ENCODE measurements at places on chromosomes 5 and 9.

GRCh38 chr5:133323494-133324457 lies 272.0 kb downstream of the HSPA4 start:
- DNase-seq, result no peak

- DNase-seq, result no peak
These were observed 459.0 kb upstream of the KLF4 start for GRCh38 chr9:107948601-107949000.

DNA sequence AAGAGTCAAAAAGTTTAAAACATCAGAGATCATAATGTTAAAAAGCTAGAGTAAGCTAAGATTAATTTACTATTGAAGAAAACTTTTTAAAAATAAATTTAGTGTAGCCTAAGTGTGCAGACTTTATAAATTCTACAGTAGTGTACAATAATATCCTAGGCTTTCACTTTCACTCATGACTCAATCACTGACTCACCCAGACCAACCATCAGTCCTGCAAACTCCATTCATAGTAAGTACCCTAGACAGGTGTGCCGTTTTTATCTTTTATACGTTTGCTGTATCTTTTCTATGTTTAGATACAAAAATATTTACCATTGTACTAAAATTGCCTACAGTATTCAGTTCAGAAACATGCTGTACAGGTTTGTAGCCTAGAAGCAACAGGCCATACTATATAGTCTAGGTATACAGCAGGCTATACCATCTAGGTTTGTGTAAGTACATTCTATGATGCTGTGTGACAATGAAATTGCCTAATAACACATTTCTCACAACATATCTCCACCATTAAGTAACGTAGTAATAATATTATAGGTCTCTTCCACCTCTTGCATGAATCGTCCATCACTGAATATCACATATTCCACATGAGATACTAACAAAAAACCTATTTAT lies 59.2 kb downstream of the MEGF9 start:
- DNase-seq, result no peak

- no peak for DNase-seq
These were observed 30.4 kb downstream of the PWWP2A start for GRCh38 chr5:160088805-160089204.

DNA sequence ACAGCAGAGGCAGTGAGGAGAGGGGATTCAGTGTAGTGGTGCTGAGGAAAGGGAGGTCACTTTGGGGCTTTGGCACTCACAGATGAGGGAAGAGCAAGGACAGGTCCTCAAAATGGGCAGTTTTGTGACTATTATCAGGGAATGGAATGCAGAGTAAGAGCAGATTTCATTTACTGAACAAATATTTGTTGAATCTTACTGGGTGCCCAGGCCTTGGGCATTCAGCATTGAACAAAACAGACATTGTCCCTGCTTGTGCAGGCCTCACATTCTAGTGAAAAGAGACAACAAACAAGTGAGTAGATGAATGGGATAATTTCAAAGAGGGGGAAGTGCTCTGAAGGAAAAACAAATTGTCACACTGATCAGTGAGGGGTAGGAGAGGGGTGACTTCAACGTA lies 404.1 kb downstream of the DMRT2 start:
- no peak for DNase-seq

DNA sequence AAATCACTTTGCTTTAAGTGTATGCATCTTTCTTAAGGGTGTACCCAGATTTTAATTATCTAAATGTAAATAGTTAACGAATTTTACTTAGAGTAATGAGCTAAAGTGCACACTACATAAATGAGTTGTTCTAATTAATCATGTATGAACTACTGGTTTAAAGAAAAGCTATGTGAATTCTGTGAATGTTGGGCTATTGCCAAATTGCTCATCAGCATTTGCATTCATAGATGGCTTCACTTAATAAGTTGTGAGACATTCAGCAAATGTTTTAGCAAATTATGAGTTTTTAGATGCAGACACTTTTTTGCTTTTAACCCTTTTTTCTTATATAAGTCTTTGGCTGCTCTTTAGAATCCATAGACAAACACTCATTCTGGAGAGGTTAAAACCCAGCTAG lies 175.7 kb downstream of the PBX3 start:
- DNase-seq, result no peak

GRCh38 chr5:103889500-103890209 lies 327.1 kb upstream of the NUDT12 start:
- no peak for DNase-seq

DNA sequence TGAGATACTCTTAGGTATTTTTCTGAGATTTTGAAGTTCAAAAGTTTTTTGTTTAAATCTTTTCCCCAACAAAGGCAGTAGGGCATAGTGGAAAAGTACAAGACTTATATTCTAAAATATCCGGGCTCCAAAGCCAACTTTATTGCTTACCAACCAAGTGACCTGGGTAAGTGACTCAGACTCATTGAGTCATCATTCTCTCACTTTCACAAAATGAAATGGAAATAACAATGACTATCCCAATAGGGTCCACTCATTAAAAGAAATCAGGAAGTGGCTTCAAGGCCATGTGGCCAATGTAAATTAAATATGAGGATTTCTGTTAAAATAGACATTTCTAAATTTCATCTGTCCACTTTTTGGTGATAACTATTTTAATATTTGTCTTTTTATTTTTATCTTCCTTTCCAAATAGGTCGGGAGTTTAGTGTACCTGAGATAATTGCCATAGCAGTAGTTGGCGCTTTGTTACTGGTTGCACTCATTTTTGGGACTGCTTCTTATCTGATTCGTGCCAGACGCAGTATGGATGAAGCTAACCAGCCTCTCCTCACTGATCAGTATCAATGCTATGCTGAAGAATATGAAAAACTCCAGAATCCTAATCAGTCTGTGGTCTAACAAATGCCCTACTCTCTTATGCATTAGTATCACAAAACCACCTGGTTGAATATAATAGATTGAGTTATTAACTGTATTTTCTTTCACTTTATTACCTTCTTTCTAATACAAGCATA lies 15.5 kb downstream of the TYRP1 start:
- DNase-seq, result no peak

DNA sequence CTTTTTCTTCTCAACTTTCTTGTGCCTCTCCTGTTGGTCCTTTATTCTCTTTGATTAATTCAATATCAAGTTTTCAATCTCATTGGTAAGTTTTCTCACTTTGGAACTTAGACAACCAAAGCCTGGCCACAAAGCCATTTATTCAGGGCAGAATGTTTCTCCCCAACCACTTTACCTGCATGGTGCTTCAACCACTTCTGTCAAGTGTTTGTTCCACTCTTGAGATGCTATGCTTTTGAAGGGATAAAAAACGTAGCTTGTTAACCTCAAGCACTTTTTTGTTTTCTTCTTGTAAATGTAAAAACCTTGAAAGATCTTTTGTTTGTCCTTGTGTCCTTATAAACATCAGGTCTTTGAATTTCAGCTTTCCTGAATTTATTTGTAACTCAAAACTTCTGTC lies 966.7 kb downstream of the MAT2B start:
- DNase-seq, result no peak

- DNase-seq, result peak; percentile 78
These were observed 155.8 kb upstream of the SMIM23 start for GRCh38 chr5:171629628-171630349.

DNA sequence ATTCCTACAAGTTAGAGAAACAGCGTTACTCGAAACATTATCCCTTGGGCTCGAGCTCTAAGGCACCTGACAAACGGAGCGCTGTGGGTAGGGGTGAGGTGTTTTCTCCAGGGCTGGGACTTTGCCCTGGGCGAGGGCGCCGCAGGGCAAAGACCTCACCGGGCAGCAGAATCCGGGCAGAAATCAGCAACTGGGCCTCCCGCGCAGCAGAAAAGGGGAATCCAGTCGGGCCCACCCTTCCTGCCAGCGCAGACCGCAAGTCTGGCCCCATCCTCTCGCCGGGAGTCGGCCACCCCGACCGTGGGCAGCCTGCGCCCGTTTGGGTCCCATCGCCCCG lies 430 bp upstream of the MSH3 start:
- DNase-seq, result peak; percentile 70

DNA sequence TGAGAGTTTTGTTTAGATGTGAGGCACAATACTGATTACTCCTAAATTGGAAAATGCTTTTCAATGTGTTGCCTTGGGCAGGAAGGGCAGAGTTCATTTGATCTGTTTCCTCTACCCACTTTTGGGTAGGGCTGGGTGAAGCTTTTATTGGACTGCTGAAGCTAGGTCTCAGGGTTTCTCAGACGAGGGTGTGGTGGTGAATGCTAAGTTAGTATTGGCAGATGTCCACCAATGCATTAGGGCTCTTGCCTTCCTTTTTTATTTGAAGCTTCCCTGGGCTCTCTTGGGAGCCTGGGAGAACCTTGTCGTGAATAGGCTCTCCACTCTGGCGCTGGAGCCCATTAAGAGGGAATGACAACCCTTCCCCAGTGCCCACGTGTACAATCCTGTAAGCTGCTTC lies 23.1 kb downstream of the SPTAN1 start:
- DNase-seq, result no peak

GRCh38 chr9:121284733-121285451 lies 16.9 kb downstream of the GSN start:
- DNase-seq, result no peak

GRCh38 chr9:134007571-134007970 lies 15.4 kb upstream of the VAV2 start:
- DNase-seq, result no peak

DNA sequence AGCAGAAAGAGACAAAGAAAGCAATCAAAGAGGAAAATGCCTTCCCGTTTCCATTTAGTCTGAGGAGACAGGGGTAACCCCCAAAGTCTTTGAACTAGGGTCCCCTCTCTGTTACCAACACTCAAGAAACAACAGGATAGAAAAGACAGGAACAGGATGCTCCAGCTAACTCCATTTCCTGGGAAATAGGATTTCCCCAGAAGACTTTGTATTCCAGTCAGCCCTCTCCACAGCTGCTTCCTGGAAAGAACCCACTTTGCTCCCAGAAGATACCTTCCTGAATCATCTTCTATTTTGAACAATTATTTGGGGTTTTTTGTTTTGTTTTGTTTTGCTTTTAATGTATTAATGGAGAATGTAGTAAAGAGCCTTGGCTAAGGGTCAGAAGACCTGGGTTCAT lies 56.0 kb downstream of the KLHL3 start:
- no peak for DNase-seq

GRCh38 chr5:144265643-144266247 lies 95.1 kb downstream of the KCTD16 start:
- DNase-seq, result no peak
